ENCODE measurements at places on chromosomes 5 and 9.

GRCh38 chr5:3594510-3595005, 1.1 kb upstream of the IRX1 start:
- H3K4me1 ChIP-seq = peaks cover 2% of the 10 kb centered on the region
- peak overlapping the region; percentile 38 for H3K4me3 ChIP-seq
- no peaks in the 10 kb centered on the region for H3K36me3 ChIP-seq
- H3K27me3 ChIP-seq = peaks cover 25% of the 10 kb centered on the region
- no peak overlapping the region for H3K27ac ChIP-seq

DNA sequence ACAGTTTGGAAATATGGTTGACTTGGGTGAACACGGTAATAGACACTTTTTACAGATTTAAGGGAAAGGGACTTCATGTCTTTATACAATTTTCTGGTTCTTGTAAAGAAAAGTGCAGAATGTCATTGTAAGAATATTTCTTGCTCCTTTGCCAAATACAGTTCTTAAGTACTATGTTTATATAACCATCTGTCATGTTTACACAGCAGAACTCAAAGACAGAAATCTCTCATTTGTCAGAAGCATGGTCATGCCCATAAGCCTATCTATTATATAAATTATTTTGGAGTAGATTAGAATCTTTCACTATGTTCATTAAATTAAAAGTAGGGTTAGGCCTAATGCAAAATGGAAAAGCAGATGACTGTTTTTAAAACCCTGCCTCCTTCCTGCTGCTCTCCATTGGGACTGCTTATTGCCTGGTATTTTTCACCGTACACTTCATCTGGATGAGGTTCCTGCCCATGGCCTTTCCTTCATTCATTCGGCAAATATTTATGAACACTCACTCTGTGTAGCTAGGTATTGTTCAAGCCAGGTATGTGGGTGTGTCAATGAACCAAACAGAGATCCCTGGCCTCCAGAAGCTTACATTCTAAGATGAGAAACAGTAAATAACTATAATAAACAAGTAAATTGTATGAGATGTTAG, 558.1 kb downstream of the NR2F1-AS1 start:
- no peaks in the 10 kb centered on the region for H3K4me1 ChIP-seq
- DNase-seq = no peak
- no peaks in the 10 kb centered on the region for H3K36me3 ChIP-seq
- H3K27me3 ChIP-seq = no peaks in the 10 kb centered on the region
- no peak overlapping the region for H3K27ac ChIP-seq

- H3K4me1 ChIP-seq = no peaks in the 10 kb centered on the region
- no peak overlapping the region for H3K27ac ChIP-seq
- no peak overlapping the region for H3K4me3 ChIP-seq
- H3K27me3 ChIP-seq = no peaks in the 10 kb centered on the region
Measured at GRCh38 chr5:109354761-109355160, 55.0 kb downstream of the PJA2 start.

DNA sequence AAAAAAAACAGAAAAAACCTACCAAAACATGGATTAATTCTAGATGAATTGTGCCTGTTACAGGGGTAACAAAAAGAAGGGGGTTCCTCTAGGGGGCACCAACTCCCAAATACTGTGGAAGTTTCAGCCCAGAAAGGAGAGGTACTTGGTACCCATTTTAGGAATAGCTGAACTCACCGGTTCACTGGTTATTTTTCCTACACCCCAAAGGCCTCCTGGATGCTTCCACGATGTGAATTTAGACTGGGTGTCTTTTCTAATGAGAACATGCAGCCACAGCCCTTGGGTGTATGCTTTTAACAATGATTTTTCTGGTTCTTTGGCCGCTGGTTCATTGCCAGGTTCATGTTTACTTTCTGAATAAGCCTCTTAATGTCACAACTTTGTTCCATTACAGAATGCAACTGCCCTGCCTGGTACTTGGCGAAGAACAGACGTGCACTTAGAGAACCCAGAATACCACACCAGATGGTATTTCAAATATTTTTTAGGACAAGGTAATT, 46.7 kb downstream of the GARNL3 start:
- H3K27me3 ChIP-seq = no peaks in the 10 kb centered on the region
- H3K4me1 ChIP-seq = no peaks in the 10 kb centered on the region
- no peak overlapping the region for H3K4me3 ChIP-seq
- H3K36me3 ChIP-seq = no peaks in the 10 kb centered on the region
- DNase-seq = peak; percentile 6

GRCh38 chr5:59891962-59892643, 1.4 kb downstream of the PDE4D start:
- H3K4me1 ChIP-seq = no peaks in the 10 kb centered on the region
- H3K4me3 ChIP-seq = no peak overlapping the region
- peaks cover 15% of the 10 kb centered on the region for H3K27me3 ChIP-seq
- DNase-seq = no peak

DNA sequence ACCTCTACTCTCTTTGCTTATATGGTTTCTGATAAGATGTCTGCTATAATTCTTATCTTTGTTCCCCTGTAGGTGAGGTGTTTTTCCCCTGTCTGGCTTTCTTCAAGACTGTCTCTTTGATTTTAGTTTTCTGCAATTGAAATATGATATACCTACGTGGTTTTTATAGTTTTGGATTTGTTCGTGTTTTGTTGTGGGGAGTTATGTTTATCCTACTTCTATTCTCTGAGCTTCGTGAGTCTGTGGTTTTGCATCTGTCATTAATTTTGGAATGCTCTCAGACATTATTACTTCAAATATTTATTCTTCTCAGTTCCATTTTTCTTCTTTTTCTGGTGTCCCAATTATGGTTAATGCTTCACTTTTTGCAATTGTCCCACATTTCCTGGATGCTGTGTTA, 521.3 kb downstream of the KCTD16 start:
- no peak overlapping the region for H3K4me3 ChIP-seq
- H3K4me1 ChIP-seq = no peaks in the 10 kb centered on the region
- H3K27ac ChIP-seq = no peak overlapping the region
- no peak for DNase-seq

GRCh38 chr9:69168709-69169217, 5.3 kb upstream of the TJP2 start:
- peak overlapping the region; percentile 19 for H3K27ac ChIP-seq
- H3K27me3 ChIP-seq = no peaks in the 10 kb centered on the region
- H3K36me3 ChIP-seq = no peaks in the 10 kb centered on the region
- H3K4me1 ChIP-seq = peaks cover 14% of the 10 kb centered on the region

GRCh38 chr9:133942206-133942975, 49.7 kb downstream of the VAV2 start:
- DNase-seq = no peak
- H3K4me3 ChIP-seq = no peak overlapping the region
- H3K27me3 ChIP-seq = no peaks in the 10 kb centered on the region
- H3K4me1 ChIP-seq = no peaks in the 10 kb centered on the region

DNA sequence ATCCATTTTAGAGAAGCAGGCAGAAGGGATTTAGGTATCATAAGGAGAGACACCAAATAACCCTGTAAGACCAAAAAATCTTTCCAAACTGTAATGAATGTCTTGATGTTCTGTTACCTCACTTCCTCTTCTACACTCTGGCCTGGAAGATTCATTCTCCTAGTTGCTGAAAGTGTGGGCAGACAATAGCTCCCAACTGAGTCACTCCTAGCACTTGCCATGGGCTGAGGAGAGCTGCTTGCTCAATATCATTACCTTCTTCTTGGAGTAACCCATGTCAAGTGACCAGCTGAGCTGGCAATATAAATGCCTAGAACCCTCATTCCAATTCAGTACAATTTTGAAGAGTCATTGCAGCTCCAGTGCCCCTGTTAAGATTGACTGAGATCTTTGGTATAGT, 1985.5 kb upstream of the CDH6 start:
- no peaks in the 10 kb centered on the region for H3K27me3 ChIP-seq
- H3K36me3 ChIP-seq = no peaks in the 10 kb centered on the region
- no peaks in the 10 kb centered on the region for H3K4me1 ChIP-seq
- H3K27ac ChIP-seq = no peak overlapping the region
- DNase-seq = no peak

- no peak overlapping the region for H3K4me3 ChIP-seq
- DNase-seq = peak; percentile 30
- H3K4me1 ChIP-seq = peaks cover 19% of the 10 kb centered on the region
- no peaks in the 10 kb centered on the region for H3K36me3 ChIP-seq
- H3K27ac ChIP-seq = peak overlapping the region; percentile 56
- H3K27me3 ChIP-seq = no peaks in the 10 kb centered on the region
Measured at GRCh38 chr5:50415912-50416311, 25.2 kb downstream of the EMB start.

DNA sequence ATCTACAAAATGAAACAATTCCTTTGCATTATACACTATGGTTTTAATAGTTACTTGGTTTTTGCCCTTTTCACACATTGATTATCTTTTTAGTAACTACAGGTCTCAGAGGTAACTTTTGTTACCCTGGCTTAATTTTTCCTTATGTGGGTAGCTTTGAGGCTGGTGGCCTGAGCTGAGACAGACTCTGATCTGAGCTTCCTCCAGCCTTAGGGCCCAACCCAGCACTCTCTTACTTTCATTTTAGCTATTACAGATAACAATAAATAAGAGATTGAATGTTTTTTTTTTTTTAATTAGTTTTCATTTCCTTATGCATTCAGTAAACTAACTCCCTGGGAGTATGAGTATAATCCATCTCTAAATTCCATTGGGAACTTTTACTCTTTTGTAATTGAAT, 15.1 kb upstream of the OXCT1 start:
- H3K27me3 ChIP-seq = no peaks in the 10 kb centered on the region
- DNase-seq = no peak
- H3K4me1 ChIP-seq = no peaks in the 10 kb centered on the region

- no peak for DNase-seq
- no peak overlapping the region for H3K27ac ChIP-seq
- no peak overlapping the region for H3K4me3 ChIP-seq
Measured at GRCh38 chr5:136193322-136193935, 467 bp upstream of the SMIM32 start.

DNA sequence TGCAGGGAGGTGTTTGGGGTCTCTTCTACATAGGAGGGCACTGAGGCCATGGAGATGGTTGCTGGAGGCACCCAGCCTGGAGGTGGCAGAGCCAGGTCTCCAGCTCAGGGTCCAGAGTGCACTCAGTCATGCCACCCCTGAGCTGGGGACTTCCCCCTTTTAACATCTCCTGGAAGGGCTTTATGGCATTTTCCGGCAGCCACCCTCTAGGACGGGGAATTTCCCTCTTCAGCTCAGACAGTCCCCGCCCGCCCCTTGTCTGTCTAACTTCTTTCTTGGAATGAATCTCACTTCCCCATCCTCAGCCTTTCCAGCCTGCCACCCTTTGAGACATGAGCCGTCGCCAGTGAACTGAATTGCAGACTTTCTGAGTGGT, 49.9 kb downstream of the COL15A1 start:
- H3K4me3 ChIP-seq = no peak overlapping the region
- no peaks in the 10 kb centered on the region for H3K36me3 ChIP-seq
- peaks cover 21% of the 10 kb centered on the region for H3K27me3 ChIP-seq
- no peak for DNase-seq

DNA sequence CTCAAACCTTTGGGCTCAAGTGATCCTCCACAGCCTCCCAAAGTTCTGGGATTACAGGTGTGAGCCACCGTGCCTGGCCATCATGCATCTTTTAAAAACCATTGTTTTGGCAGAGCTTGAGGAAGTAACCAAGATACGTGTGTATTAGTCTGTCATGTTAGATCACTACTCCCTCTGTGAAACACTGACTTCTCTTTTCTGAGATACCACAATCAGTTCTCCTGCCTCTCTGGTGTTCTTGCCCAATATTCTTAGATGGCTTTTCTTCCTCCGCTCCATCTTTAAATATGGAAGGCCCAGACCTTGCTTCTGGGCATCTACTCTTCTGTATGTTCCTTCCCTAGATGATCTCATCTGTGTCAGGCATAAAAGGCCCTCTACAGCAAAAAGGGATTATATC, 14.2 kb upstream of the CCNB1 start:
- H3K27me3 ChIP-seq = no peaks in the 10 kb centered on the region
- H3K36me3 ChIP-seq = no peaks in the 10 kb centered on the region
- DNase-seq = no peak
- no peaks in the 10 kb centered on the region for H3K4me1 ChIP-seq

- no peak overlapping the region for H3K4me3 ChIP-seq
- H3K4me1 ChIP-seq = no peaks in the 10 kb centered on the region
- DNase-seq = no peak
- H3K27ac ChIP-seq = no peak overlapping the region
- H3K27me3 ChIP-seq = no peaks in the 10 kb centered on the region
- H3K36me3 ChIP-seq = no peaks in the 10 kb centered on the region
Measured at GRCh38 chr9:132244582-132245455, 83.0 kb downstream of the NTNG2 start.

GRCh38 chr9:100170085-100170484, 71.0 kb downstream of the INVS start:
- H3K4me3 ChIP-seq = no peak overlapping the region
- H3K4me1 ChIP-seq = no peaks in the 10 kb centered on the region
- H3K27ac ChIP-seq = no peak overlapping the region
- no peak for DNase-seq
